Suppressor macrophage treated with lipopolysaccharide for 1 hour (primary cell): ENCODE measurements at places on chromosomes 16 and 17.

DNA sequence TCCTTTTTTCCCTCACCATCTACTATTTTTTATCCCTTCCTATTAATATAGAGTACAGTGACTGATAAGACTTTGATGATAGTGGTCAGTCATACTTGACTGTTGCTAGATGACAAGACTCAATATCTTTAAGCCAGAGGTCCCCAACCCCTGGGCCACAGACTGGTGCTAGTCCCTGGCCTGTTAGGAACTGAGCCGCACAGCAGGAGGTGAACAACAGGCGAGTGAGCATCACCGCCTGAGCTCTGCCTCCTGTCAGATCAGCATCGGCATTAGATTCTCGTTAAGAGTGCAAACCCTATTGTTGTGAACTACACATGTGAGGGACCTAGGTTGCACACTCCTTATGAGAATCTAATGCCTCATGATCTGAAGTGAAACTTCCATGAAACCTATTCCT lies 341.3 kb downstream of the BCAS3 start:
- DNase-seq: no peak

DNA sequence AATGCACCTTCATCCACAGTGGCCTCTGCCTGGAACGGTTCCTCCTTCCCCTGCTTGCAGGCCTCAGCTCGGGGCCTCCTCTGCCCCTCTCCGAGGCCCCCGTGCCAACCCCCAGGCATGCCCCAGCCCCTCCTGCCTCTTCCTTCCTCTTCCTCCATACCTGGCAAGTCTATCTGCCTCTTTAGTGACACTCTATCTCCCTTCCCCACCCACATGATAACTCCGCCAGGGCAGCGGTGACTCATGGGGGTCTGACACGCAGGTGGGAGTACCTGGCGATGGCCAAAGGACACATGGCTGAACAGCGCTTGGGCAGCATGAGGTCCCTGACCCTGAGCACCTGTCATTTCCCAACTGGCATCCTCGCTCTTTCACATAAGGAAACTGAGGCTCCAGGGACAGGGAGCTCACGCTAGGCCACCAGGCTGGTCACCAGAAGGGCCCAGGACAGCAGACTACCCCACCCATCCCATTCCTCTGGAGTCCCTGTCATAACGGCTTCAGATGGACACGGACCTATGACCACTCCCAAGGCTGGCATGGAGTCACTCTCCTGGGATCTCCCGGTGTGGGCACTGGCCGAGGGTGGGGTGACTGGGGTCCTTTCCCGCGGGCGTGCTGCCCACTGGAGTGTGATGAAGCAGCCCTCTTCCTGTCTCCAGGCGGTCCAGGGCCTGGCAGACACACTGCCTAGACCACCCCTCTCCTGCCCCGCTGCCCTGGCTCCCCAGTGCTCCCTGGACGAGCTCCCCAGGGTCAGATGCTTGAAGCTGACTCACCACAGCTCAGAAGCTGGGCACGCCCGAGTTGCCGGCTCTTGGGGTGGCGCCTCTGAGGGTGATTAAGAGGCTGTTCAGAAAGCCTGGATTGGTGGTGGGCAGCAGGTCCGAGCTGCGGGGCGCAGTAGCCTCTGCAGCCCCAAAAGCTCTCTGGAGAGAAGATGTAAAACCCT lies 100.6 kb downstream of the ENGASE start:
- DNase-seq: no peak

DNA sequence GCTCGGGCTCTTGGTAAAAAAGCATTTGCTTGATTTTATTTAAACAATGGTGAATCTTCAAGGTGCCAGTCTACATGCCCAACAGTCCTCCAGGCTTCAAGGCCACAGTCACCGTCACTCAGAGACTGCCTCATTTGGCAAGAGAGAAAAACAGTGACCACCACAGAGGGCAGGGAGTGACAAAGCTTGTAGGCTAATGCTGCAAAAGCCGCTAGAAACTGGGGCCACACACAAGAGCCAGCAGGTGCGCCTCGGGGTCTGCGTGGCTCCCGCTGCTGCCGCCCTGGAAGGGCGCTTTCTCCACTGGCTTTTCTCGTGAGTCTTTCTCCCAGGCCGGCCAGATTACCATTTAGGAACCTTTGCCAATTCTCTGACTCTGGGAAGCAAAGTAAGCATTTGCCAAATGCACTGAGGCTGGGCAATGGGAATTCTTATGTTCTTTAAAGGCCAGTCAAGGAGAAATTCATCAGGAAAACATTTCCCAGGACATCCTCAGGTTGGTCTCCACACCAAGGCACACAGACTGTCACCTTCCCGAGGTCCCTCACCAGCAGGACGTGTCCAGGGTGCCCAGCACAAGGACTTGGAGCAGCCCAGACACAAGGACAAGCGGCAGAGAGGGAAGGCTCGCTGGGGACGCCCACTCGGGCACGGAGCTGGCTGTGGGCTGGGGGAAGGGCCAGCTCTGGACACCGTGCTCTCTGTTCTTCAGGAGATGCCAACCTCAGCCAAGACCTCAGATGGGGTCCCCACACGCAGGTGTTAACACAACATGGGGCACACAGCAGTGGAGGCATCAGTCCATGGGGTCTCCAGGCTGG lies 12.5 kb upstream of the C16orf95 start:
- no peak for DNase-seq

DNA sequence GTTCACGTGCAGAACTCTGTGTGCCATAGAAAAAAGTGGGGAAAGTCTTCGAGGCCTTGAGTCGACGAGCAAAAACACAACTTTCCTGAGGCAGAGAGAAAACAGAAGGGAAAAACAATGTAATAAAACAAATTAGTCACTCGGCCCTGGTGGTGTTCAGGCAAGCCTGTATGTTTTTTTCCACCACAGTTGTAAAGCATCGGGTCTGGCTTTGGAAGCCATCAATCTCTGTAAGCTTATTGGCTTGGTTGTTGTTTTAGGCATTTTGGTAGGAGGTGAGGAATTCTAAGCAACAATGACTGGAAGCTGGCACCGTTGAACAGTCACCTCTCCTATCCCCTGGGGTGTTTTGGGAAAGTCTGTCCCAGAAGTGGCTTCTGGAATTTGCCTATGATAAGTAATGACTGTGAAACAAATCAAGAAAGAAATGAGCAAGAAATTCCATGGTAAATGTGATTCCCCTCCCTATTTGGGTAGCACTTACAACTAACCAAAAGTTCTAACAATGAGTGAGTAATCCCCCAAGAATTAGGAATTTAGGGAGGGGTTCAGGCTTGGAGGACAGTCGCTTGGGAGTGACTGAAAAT lies 2.8 kb downstream of the CDH13 start:
- no peak for DNase-seq

DNA sequence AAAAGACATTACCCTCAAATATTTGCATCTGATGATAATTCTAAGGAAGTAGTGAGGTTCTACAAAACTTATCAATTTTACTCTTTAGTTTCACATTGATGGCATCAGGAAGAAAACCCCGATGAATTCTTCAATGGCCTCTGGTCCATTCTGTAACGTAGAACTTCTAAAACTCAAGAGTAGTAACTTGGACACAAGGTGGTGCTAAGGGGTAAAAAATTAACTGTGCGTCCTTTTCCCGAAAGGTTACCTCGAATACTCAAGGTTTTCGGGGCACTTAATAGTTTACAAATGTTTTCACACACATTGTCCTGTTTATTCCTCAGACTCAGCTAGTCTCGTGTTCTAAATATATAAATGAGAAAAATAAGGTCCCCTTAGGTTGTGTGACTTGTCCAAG lies 517.3 kb upstream of the ZFHX3 start:
- DNase-seq: no peak

GRCh38 chr16:66846266-66846665 lies 2.1 kb downstream of the CA7 start:
- no peak for DNase-seq

DNA sequence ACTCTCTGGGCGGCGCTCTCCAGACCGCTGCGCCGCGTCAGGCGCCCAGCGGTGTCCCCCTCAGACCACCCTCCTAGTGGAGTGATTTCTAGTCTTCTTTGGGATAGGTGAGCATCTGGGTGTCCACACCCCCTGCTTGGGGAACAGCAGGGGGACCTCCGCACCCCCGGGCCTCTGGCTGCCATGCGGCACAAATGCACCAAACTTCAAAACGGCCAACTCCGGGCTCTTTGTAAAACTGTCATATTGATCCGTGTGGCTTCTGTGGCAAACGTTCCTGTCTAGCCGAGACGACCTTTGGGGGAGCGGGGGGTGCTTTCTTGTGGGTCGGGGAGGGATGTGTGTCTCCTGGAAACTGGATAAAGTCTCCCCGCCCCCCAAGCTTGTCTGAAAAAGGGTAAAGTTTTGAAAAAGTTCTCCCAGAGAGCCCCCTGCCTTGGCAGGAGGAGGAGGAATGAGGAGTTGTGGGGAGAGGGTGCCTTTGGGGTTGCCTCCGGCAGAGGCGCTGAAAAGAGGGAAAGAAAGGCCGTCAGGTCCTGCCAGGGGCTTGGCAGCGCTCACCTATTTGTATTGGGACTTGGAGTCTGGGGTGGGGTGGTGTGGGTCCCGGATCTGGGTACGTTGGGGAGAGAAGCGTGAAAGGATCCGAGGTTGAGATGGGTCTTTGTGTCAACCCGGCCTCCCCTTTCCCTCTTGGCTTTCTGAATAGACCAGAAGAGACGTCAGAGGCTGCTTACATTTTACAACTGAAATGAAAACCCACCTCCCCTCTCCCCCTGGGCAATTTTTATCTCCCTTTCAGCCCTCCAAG lies 2.2 kb upstream of the CHD3 start:
- DNase-seq: no peak

GRCh38 chr17:82611140-82612058 lies 36.8 kb downstream of the WDR45B start:
- DNase-seq: no peak

- no peak for DNase-seq
These were observed 194.2 kb upstream of the TBX2 start for GRCh38 chr17:61205401-61205800.

GRCh38 chr16:88479793-88480760 lies 27.0 kb downstream of the ZFPM1 start:
- DNase-seq: no peak
